ENCODE measurements at places on chromosomes 7 and 10. TPM values are rescaled to one million over a fixed set of nuclear protein-coding genes. Genes with fewer than 3 reads are reported as not detected.
A peak's percentile ranks its signal among the peaks of the same experiment; 100 is the strongest.

DNA sequence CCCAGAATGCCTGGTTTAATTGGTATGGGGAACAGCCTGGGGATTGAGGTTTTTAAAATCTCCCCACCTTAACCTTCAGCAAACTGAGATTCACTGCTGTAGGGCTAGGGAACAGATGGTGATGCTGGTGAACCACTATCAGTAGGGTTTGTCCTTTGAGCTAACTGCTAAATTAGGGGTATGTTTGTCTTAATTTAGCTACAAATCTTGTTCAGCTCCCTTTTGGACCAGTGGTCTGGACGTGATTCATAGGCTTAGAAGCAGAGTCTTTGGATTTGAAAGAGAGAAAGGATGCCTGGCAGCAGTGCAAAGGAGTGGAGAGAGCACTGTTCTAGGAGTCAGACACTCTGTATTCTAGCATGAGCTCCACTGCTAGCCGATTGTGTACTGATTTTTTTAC lies 2.8 kb downstream of the HDAC9 start:
- DNase-seq, result no peak

- DNase-seq, result no peak
Observed at GRCh38 chr10:125093199-125093973, 67.0 kb downstream of the CTBP2 start.

DNA sequence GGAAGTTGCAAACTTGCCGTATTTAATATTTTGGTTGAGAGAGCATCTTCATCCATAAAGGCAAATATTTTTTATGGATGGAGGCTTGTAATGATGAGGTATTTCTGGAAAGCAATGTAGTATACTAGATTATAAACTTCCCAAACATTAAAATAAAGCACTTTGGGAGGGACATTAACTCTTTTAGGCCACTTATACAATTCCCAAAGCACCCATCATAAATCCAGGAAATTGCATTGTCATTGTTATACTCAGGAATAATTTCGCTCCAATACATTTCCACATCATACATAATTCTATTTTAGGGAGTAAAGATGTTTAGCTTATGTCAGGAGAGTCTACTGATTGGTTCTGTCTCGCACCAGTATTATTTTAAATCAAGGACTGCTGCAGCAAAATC lies 212.7 kb upstream of the MKI67 start:
- DNase-seq, result no peak

GRCh38 chr7:20299145-20299544 lies 31.6 kb upstream of the ITGB8 start:
- DNase-seq, result no peak

- DNase-seq, result peak; percentile 36
Observed at GRCh38 chr7:97064972-97065587, 40.4 kb upstream of the DLX5 start.

DNA sequence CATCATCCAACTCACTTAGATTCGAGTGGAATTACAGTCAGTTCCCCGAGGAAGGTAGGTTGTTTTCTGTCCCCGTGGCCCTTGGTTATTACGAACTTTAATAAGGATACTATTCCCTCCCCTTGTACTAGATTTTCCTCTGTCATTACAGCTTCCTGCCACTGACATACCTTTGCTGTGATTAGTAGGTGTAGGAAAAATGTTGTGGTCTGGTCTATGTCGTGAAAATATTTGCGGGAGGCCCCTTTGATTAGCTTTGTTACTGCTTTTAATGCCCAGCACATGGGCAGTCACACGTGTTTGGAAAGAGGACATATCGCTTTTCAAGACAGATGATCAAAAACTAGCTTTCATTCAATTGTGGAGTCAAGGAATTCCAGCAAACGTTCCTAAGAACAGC lies 92.2 kb downstream of the GATA3 start:
- no peak for DNase-seq

DNA sequence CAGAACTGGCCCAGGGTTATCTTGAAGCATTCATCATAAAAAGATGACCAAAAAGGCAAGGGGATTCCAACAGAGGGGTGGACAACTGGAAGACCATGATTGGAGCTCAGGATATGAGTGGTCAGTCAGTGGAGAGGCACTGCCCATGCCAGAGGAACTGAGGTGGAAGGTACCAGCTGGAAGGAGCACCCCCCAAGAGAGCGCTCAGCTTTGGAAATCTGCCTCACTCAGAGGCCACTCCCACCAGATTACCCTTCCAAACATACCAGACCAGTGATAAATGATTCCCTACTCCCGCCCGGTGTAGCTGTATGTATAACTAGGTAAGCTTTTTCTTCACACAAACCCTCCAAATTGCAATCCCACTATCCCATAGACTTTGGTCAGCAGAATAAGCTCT lies 257.0 kb upstream of the SLC26A5 start:
- no peak for DNase-seq

The GBF1 gene
- 17.1 TPM for polyA plus RNA-seq

GRCh38 chr7:74637745-74638144 lies 19.8 kb upstream of the GTF2I start:
- DNase-seq, result no peak
